Activated CD8-positive, alpha-beta memory T cell treated with anti-CD3 and anti-CD28 coated beads for 4 hours (primary cell): ENCODE measurements at places on chromosomes 12 and 14.

- DNase-seq, result no peak
These were observed 97.0 kb downstream of the DPF3 start for GRCh38 chr14:72796935-72797334.

- DNase-seq, result no peak
These were observed 13.3 kb downstream of the C12orf75 start for GRCh38 chr12:105343836-105344235.

DNA sequence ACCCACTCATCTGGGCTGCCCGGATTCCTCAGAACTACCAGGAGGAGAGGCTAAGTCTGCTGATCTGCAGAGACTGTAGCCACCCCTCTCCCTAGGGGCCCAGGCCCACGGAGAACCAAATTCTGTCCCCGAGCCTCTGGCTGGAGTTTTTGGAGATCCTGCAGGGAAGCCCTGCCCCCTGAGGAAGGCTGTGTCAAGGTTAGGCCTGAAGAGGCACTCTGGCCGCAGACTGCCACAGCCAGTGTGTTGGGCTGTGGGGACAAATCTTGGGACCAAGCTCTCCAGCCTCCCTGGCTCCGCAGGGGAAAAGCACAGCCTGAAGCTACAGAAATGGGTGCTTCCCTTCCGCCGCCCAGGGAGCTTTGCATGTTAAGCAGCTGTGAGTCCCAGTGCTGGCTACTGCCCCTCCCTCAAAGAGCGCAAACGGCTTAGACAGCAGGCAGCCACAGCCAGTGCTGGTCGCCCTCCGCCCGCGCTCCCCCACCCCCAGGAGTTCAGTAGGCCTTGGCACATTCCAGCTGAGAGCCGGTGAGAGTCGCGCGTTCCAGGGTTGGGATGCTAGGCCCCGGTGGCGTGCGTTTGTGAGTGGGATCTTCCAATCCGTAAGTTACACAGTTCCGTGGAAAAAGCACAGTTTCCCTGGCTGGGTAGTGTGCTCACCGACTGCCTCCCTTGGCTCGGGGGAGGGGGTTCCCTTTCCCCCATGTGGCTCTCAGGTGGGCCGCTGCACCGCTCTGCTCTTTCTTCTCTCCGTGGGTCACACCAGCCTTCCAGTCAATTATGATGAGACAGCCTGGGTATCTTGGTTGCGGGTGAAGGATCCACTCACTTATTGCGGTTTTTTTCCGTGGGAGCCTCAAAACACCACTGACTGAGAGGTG is 13.2 kb downstream of the CLEC4E start:
- DNase-seq, result no peak

DNA sequence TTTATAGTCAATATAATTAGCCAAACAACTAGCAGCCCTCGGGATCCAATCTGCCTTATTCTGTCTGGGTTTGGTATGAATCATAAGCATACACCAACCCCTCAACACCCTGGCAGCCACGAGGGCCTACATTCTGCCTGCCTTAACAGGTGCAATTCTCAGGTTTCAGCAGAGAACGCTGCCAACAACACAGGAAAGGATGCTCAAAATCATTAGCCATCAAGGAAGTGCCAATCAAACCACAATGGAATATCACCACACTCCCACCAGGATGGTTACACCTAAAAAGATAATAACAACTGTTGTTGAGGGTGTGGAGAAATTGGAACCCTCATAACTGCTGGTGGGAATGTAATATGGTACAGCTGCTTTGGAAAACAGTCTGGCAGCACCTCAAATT is 122.8 kb downstream of the TTC7B start:
- DNase-seq, result no peak

DNA sequence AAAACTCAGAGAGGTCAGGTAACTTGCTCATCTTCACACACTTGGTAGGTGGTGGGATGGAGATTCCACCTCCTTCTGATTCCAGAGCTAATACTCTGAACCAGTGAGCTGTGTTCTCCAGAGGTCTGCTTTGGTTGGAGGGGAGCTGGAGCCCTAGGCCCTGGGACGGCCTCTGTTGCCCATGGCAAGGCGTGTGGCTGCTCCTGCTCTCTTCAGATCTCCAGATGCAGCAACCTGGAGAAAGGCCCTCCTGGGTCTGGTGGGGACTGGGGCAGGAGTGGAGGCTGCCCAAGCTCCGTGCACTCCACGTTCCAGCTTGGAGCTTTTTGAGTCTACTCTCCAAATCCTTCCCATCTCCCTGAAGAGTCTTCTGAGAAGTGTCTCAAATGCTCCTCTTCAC is 10.7 kb downstream of the CCND2 start:
- DNase-seq, result no peak
